Stimulated activated CD4-positive, alpha-beta T cell treated with anti-CD3 and anti-CD28 coated beads, TNF-alpha, amount 100 ng/mL, for 24 hours (primary cell): ENCODE measurements at places on chromosomes 7 and 10.

GRCh38 chr7:16083931-16084330, 337.4 kb downstream of the CRPPA start:
- no peak for DNase-seq

DNA sequence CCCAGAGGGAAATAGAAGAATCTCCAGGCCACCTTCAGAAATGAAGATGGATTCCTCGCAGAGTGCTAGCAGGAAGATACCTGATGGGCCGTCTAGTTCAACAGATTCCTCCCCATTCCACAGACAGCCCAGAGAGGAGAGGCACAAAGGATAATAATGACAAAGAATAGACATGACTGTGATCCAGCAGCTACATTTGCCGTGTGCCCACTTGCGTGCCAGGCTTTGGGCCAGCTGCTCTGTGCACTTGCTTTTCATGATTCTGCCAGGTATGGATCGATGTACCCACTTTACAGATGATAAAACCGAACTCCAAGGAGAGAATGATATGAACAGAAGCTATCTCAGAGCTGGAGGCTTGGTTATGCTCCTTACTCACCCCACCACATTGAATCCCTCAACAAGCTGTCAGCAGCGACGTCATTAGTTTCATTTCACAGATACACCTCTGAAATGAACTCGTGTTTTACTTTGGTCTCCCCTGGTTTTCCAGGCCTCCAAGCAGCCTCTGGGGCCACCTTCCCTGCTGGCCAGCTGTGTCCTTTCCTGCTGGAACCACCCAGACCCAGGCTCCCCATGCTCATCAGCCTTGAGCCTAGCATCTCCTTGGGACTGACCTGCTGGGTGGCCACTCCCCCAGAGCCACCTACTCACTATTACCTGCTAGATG, 11.9 kb upstream of the WDFY4 start:
- no peak for DNase-seq

DNA sequence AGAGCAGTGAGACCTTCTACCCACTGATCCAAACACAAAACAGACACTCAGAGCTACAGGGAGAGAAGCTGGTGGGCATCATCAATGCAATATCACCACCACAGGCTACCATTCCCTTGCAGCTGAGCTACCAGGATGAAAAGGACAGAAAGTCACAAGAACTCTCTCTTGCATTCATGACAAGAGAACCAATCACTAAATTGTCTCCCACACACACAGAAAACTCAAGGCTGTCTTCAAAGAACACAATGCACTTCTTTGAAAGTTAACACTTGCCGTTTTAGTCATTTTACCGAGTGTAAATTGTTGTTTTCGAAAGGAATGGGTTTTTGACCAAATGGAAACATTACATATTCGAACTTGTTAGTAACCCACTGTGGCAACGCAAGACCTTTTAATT, 626.6 kb downstream of the SORCS1 start:
- no peak for DNase-seq

DNA sequence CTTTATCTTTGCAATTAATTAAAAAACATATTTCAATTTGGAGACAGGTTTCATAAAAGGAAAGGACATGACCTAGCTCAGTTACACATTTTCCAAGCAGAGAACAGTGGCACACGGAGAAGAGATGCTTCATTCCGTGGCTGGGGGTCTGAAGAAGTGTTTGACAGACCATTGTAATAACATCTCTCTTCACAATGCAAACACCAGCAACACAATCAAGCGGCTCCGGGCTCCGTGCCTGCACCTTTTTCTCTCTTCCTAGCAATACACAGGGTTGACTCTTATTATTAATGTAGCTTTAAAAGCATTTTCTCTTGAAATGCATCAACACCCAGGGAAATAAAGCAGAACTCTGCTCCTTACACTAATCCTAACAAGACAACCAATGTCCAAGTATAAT, 261.0 kb upstream of the AOAH start:
- no peak for DNase-seq

DNA sequence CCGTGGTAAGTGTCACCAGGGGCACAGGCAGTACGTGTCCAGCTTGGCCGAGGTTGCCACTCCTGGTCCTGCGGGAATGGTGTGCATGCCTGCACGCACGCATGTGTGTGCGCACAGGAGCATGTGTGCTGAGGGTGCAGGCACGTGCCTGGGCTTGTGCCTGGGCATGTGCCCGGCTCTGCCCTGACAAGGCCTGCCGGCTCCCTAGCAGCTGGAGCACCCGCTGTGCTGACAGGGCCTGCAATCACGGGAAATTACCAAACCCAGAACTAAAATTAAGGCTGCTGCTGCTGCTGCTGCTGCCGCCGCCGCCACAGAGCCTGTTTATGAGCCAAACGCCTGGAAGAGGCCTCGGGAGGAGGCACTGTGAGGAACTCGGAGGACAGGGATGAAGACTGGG, 28.7 kb downstream of the GHRHR start:
- DNase-seq, result no peak
